ENCODE measurements at places on chromosomes 3 and 15. TPM values are rescaled to one million over a fixed set of nuclear protein-coding genes. Genes with fewer than 3 reads are reported as not detected.

Gene DPPA4
- 901 TPM for total RNA-seq

Gene FETUB
- total RNA-seq: not detected

DNA sequence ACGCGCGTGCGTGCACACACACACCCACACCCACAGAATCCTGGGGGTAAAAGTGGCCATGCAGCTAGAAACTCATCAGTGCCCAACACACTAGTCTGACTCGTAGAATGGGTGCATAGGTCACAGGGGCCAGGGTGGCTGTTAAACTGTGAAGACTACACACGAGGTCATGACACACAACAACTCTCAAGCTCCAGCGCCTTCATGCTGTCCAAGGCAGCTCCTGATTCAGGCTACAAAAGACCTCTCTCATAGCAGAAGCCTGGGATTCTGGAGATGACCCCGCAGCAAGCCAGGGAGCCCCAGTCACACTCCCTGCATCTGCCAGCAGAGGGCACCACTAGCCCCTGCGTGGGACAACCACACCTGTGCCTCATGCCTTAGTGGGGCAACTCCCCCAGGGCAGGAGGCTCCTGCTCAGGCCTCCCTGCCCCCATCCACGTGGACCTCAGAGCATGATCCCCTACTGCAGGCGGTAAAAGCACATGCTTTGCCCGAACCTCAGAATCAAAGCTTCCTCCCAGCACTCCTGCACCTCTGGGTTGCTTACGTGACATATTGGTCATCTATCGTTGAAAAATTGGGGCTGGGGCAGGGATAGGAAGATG, 93.1 kb downstream of the LRIG1 start:
- peak; percentile 90 for DNase-seq

DNA sequence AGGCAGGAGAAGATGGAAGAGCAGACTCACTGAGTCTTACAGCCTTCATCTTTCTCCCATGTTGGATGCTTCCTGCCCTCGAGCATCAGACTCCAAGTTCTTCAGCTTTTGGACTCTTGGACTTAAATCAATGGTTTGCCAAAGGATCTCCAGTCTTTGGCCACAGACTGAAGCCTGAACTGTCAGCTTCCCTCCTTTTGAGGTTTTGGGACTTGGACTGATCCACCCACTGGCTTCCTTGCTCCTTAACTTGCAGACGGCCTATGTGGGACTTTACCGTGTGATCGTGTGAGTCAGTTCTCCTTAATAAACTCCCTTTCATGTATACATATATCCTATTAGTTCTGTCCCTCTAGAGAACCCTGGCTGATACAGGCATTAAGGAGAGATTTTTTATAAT, 62.4 kb upstream of the TNIK start:
- DNase-seq: no peak

DNA sequence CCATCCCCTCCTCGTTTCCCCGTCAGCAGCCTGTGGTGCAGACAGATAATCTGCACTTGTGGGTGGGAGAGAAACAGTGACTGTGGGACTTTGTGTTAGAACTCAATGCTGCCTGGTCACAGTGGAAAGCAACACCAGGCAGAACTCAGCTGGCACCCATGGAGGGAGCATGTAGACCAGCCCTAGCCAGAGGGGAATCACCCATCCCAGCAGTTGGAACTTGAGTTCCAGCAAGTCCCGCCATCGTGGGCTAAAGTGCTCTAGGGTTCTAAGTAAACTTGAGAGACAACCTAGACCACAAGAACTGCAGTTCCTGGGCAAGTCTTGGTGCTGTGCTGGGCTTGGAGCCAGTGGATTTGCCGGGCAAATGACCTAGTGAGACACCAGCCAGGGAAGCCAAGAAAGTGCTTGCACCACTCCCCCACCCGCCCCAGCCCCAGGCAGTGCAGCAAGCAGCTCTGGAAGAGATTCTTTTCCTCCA, 24.4 kb downstream of the ISG20 start:
- DNase-seq: no peak

Measured in WTC11 (cell line).